ENCODE measurements at places on chromosomes 4 and X.

DNA sequence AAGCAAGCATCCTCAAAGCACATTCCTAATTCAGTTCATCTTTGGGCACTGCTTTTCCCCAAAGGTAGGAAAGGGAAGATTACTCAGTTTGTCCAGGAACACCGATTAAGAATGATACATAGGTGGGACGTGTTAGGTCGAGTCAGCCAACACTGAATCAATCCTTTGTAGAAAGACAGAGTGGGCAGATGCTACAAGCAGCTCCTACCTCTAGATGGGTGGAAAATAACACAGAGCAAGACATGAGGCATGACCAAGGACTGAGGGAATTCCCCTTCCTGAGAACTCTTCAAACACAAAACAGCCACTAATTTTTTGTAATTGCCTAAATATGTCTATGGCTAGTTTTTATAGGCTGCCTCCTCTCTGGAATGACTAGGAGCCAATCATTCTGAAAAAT is 331.7 kb downstream of the HNRNPD start:
- DNase-seq = no peak

GRCh38 chr4:41613821-41614220 is 75.9 kb downstream of the LIMCH1 start:
- no peak for DNase-seq

DNA sequence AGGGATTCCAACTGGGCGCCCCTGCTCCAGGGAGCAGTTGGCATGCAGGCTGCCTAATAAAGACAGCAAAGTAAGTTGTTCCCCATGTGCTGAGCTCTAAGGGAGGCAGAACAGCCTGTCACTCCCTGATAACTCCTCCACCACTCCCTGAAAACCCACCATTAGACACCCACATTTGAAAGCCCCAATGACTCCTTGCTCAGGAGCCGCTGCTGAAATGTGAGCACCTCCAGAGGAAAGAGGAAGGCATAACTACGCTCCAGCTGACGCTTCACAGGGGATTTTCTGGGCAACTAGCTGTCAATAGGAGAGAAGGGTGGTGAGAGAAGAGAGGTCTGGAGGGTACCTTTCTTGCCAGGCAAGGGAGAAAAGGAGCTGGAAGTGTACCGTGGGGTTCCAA is 62.5 kb downstream of the NPY1R start:
- DNase-seq = no peak

- no peak for DNase-seq
Measured at GRCh38 chr4:7457201-7458065, 22.7 kb upstream of the PSAPL1 start.

DNA sequence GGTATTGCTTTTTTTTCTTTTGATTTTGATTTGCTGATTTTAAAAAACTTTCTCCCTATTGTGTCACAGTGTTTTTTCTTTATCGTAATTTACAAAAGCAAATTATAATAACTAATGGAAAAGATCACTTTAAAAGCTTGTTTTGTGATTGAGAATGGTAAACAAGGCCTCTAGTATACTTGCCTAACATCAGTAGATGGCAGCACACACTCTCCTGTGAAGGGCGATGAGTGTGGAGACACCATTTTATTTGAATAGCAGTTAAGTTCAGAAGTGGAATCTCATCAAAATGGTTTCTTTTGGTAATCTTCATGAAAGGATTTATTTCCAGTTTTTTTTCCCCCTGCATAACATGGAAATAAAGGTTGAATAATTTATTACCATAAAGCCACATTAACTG is 72.3 kb downstream of the PAK3 start:
- peak; percentile 1 for DNase-seq

- no peak for DNase-seq
Measured at GRCh38 chr4:57043347-57044251, 64.9 kb downstream of the POLR2B start.

DNA sequence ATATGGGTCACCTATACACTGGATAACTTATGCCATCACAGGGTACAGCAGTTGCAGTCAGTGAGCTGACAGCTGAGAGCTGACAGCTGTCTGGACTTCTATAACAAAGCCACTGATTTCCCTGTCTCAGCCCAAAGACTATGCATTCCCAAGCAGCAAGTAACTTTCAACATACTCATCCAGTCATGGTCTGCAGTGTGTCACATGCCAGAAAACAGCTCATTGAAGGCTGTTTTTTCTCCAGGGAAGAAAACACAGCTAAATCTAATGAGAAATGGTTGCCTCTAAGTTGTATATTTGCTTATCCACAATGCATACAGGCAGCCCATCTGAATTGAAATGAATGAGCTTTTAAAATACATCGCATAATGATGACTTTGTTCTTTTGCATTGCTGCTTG is 6.3 kb downstream of the KIAA1210 start:
- no peak for DNase-seq

DNA sequence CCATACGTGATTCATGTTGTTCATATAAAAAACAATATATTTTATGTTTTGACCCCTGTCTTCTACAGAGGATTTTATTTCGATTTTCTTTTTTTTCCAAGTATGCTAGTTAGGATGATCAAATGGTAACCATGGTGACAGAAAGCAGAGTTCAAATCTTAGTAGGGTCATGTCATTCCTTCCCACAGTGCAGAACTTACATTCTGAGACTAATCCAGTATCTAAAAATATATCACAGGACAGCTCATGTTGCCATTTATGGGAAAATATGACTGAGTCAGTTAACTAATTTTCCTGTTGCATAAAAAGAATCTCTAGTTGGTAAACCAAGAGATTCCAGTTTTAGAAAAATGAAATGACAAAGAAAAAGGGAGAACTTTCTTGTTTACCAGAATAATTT is 209.5 kb downstream of the PARM1 start:
- no peak for DNase-seq

GRCh38 chr4:94390804-94391410 is 48.3 kb upstream of the HPGDS start:
- DNase-seq = no peak

DNA sequence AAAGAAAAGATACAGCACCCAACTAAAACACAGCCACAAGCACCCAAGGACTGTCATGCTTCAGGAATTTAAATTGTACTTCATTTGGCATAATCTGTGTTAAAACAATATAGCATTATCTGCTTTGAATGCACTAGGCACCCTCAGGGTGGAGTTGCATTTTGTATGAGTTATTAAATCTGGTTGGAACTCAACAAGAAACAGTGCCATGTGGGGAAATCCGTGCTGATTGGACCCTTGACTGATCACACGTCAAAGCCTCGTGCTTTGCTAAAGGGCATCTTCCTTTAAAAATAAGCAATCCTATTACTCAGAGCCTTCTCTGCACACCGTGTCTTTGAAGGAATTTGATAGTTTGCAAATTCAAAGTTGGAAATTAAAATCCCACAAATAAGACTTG is 35.4 kb downstream of the IGFBP7 start:
- DNase-seq = no peak

DNA sequence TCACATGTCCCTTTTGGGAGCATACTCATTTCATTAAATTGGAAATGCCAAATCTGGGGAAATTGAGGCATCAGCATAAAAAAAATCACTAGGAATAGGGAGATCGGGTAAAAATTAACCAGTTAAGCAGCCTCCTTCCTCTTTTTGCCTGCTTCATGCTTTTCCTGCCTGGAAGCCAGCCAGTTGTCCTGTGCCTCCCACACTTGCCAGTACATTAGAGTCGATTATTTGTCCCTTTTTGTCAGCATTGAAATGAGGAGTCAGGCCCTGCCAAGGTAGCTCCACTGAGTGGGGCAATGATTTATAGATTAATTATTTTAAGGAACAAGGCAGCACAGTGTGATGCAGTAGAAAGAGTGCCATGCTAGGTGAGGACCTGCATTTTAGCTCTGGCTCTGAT is 55.3 kb downstream of the SH2D1A start:
- no peak for DNase-seq

GRCh38 chr4:186624951-186625350 is 69.6 kb upstream of the MTNR1A start:
- DNase-seq = no peak

DNA sequence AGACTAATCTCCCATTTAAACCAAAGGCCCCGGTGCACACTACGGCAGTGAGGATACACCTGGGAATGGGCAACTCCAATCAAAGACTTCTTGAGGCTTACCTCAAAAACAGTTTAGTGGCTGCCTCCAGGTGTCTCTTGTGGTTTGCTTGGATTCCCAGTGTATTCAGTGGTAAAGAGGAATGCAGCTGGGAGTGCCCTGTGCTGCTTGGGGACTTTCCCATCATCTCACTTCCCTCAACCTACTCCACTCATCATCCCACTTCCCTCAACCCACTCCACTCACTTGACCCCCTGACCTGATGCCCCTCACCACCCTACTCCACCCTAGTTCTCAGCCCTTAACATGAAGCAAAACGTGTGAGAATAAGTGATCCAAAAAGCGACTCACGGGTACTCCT is 177.3 kb upstream of the ETNPPL start:
- DNase-seq = no peak

- DNase-seq = no peak
Measured at GRCh38 chrX:16848541-16848940, 21.6 kb downstream of the RBBP7 start.

DNA sequence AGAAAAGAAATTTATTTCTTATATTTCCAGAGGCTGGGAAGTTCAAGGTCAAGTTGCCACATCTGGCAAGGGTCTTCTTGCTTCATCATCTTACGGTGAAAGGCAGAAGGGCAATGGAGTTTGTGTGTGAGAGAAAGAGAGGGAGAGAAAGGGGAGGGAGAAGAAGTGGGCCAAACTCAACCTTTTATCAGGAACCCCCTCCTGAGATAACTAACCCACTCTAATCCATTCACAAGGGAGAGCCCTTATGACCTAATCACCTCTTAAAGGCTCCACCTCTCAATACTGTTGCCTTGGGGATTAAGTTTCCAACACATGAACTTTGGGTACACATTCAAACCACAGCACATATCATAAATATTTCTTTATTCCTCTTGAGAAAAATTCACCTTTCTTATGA is 203.3 kb upstream of the FAM241A start:
- no peak for DNase-seq

DNA sequence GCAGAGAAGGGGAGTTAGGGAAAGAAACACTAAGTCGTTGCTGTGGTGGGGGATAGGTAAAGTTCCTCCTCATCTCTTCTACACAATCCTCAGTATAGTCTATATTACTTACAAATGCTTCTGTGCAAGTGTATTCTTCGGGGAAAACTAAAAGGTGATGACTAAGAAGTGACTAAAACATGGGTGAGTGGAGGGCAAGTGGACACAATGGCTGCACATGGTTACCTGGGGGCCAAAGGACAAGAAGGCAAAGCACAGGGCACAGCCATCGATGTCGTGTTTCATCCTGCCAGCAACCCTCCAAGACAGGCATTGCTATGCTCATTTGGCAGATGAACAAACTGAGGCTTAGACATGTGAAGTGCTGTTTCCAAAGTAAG is 35.5 kb upstream of the CCKAR start:
- no peak for DNase-seq

- DNase-seq = no peak
Measured at GRCh38 chrX:5726224-5726623, 502.4 kb downstream of the NLGN4X start.

DNA sequence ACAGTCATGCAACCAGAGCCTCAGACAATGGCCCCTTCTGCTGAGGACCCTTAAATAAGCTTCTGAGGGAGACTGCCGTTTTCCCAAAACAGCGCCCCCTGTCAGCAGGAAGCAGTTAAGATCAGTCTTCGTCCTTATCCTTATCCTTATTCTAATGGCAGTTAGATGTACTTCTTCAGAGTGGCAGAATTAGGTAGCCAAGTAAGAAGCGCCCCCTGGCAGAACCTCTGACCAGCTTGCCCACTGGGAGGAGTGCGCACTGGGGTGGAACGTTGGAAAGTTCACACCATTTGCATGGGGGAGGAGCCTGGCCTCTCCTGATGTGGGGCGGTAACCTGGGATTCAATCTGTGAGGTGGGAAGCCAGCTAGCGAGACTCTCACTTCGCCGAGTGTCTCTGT is 133.6 kb upstream of the QRFPR start:
- no peak for DNase-seq

- no peak for DNase-seq
Measured at GRCh38 chr4:178240891-178241290, 798.7 kb upstream of the AGA start.

DNA sequence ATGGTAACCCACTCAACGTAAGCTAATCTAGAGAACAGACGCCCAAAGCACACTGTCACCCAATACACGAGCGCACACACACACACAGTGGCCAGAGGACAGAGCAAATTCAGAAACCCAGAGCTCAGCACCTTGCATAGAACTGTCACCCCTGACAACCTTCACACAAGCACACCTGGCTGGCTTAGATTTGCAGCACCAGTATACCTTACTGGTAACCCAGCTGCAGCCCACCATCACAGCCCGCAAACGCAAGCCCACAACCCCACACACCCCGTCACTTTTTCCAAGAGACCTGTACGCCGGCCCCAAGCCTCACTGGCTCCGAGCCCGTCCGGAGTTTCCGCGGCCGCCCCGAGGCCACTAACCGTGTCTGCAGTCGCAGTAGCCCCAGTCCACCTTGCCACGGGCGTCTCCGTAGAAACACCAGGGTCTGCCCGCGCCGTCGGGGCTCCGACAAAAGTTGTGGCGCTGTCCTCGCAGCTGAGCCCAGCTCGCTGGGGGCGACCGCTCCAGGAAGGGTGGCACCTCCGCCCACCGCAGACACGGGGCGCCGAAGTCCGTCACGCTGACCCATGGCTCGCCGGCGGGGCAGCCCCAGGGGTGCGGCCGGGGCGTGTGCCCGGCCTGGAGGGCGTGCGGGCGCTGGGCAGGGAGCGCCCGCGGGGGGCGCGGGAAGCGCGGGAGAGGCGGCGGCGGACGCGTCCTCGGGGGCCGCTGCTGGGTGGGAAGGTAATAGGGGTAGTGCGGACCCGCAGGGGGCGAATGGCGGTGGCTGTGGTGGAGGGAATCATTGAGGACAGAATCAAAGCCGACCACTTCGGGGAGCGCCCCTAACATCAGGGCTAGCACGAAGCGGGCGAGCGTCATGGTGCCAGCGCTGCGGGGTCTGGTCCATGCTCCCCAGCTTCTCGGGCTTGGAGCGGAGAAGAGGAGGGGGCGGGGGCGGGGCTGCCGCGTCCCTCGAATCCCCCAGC is 664 bp downstream of the PRSS12 start:
- DNase-seq = peak; percentile 36

- no peak for DNase-seq
Measured at GRCh38 chrX:40423299-40423698, 157.5 kb upstream of the ATP6AP2 start.

DNA sequence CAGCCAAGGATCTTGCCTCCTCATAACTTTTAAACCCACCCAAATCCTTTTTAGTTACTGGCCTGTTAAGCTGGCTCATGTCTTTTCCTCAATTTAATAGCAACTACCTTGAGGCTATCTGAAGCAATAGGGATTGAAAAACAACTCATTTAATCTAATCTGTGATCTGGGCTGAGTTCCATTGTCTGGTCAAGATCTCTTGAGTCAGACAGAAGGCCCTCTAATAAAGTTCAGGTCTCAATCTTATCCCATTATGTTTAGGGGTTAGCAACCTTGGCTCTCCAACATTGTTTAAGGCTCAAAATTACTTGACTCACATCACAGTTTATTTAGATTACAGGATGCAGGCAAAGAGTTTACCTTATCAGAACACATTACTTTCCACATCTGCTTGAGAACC is 436.1 kb downstream of the ANKRD50 start:
- no peak for DNase-seq

Data from HuH-7 (cell line).